ENCODE measurements at places on chromosomes 1 and 21.
A peak's percentile ranks its signal among the peaks of the same experiment; 100 is the strongest.

- peak; percentile 83 for DNase-seq
Measured at GRCh38 chr1:243742819-243743218, 107.2 kb downstream of the AKT3 start.

DNA sequence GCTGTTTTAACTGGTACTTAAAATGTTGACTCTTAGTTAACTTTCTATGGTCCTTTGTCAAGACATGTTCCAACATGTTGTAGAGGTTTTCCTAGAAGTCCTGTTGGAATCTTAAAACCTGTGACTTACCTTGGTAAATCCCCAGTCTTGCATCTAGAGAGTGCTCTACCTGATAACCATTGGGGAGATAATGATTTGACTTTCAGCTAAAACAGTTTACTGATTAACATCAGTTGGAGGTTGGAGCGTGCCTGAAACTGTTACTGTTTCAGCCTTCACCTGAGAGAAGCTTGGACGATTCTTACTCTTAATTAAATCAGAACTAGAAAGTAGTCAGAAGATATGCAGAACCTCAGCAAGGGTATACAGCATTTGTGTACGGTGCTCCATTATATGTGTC, 8.8 kb downstream of the MDM4 start:
- DNase-seq: no peak

- DNase-seq: no peak
Measured at GRCh38 chr1:230240446-230241086, 173.5 kb downstream of the GALNT2 start.

- DNase-seq: no peak
Measured at GRCh38 chr1:89125240-89125912, 538 bp downstream of the GBP2 start.

DNA sequence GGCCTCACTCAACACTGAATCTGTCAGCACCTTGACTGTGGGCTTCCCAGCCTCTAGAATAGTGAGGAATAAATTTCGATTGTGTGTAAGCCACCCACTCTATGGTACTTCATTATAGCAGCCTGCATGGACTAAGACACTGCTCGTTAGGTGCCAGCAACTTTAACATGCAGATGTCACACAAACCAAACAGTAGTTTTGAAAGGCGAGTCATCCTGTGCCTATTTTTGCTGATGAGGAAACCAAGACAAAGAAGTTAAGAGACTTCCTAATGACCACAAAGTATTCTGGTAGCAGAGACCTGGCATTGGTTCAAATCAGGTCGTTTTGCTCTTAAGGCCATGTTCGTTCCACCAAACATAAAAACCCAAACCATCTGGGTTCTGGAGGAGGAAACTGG, 42.9 kb downstream of the BATF3 start:
- DNase-seq: no peak

DNA sequence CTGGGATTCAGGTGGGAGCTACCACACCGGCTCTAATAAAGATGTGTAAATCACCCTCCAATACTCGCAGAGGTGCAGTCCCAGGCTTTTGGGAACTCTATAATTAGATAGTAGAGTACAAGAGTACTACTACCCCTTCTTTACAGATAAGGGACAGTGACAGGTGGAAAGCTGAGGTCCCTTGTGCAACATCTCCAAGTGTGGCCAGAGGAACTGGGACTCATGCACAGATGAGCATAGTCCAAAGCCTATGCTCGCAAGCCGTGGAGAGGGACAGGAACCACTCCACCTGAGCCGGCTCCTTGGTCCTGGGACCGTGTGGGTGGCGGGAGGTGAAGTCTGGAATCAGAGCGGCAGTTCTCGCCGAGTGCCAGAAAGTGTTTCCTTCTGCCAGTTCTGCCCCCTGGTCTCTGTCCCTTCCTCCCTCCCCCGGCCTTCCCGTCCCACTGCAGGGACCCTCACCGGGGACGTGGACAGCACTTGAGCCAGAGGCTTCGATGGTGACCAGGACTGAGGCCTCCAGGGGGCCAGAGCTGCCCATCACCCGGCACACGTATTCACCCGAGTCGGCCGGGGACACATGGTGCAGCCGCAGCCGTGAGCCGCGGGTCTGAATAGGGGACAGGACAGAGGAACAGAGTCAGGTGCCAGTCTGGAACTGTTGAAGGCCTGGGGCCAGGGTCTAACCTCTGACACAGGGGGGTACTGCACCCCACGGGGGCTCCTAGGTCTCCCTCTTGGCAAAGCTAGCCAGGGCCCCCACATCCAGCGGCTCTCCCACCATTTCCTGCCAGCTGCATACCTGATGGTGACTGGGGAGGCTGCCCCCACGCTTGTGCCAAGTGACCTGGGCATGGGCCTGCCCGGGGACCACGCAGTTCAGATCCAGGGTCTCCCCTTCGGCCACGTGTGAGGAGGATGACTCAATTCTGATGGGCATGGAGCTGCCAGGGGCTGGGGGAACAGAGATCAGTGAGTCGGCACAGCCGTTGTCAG, 33.9 kb downstream of the LDLRAD2 start:
- DNase-seq: no peak

DNA sequence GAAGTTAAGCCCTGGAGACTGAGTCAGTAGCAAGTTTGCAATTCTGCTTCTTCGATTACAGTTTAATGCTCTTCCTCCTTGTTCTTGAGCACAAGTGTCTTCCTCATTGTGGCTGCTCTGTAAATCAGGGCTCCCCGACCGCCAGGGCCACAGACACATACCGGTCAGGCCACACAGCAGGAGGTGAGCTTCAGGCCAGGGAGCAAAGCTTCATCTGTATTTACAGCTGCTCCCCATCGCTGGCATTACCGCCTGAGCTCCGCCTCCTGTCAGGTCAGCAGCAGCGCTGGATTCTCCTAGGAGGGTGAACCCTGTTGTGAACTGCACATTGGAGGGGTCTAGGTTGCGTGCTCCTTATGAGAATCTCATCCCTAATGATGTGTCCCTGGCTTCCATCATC, 1.7 kb upstream of the TRAPPC10 start:
- no peak for DNase-seq

DNA sequence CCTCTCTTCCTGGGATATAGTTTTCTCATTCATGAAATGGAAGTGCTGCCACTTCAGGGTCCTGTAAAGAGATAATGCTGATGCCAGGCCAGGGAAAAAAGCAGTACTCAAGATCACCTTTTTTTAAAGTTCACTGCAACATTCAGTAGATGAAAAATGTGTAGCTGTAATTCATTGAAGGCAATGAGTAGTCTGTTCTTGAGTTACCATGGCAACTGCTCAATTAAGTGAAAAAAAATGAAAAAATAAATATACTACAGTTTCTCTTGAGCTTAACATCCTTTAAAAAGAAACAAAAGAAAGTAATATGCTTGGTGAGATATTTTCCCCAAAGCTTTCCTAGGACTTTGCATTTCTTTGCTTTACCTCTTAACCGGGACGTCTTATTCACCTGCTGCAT, 183.3 kb downstream of the AK5 start:
- no peak for DNase-seq

DNA sequence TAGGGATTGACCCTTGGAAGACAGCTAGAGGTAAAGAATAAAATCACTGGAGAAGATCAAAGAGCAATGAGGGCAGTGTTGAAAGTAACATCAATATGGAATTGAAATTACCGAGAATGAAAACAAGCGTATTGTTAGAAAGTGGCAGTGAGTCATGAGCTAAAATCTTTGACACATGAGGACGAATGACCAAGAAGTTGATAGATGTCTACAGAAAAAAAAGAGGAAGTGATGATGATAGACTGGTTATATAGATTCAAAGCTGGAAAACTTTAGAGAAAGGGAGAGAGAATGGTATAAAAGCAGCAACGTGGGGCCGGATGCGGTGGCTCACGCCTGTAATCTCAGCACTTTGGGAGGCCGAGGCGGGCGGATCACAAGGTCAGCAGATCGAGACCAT, 12.5 kb upstream of the DNM3 start:
- DNase-seq: no peak

GRCh38 chr1:54548389-54549044, 489 bp downstream of the ACOT11 start:
- DNase-seq: no peak

GRCh38 chr1:19859876-19860275, 22.3 kb upstream of the OTUD3 start:
- DNase-seq: no peak

DNA sequence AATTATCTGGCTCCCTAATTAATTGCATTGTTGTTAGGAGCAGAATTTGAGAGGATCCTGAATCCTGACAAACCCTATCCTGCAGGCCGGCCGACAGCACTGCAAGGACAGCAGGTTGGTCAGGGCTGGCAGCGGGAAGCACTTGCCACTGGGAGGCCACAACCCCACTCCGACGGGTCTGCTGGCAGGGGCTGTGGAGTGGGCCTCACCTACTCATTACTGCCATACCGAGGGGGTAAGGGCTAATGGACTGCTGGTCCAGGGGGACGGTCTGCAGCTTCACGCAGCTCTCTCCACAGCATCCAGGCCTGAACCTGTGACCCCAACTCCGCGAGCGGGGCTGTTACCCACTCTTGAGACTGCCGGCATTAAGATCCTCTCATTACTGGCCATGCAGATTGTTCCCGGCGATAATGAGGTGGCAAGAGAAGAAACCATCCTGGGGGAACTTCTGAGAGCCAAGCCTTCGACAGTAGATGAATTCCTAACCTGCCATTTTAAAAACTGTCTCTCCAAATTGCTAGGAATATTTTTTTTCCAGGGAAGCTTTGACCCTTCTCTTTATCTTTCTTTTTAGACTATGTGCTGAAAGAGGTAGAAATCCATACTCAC, 501.3 kb downstream of the OMA1 start:
- DNase-seq: no peak

DNA sequence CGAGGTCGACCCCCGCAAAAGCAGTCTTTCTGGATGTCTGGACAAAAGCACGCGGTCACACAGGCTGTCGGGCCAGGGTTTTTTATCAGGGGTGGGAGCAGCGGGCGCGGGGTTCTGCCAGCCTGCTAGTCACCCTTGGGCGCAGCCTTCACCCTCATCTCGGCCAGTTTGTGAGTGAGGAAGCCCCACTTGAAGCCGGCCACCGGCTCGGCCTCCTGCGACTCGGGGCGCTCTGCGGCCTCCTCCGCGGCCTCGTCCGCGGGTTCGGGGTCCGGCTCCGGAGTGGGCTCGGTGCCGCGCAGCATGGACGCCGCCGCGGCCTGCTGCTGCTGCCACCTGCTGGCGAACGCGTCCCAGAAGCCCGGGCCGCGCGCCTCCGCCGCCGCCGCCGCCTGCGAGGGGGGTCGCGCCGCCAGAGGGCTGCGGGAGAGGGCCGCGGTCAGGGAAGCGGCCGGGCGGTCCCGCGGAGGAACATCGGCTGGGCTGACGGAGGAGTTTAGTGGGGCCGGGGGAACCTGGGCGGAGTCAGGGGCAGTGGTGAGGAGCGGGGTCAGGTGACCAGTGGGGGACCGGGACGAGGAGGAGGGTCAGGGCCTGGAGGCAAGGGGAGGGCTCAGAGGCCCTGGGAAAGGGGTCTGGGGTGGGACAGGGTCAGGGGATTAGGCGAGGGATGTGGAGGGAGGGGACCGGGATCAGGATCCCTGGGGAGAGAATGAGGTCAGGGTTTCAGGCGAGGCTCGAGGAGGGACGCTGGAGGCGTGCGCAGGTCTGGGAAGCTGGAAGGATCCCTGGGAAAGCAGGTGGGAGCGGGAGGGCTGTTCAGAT, 4.5 kb downstream of the C1orf232 start:
- no peak for DNase-seq

DNA sequence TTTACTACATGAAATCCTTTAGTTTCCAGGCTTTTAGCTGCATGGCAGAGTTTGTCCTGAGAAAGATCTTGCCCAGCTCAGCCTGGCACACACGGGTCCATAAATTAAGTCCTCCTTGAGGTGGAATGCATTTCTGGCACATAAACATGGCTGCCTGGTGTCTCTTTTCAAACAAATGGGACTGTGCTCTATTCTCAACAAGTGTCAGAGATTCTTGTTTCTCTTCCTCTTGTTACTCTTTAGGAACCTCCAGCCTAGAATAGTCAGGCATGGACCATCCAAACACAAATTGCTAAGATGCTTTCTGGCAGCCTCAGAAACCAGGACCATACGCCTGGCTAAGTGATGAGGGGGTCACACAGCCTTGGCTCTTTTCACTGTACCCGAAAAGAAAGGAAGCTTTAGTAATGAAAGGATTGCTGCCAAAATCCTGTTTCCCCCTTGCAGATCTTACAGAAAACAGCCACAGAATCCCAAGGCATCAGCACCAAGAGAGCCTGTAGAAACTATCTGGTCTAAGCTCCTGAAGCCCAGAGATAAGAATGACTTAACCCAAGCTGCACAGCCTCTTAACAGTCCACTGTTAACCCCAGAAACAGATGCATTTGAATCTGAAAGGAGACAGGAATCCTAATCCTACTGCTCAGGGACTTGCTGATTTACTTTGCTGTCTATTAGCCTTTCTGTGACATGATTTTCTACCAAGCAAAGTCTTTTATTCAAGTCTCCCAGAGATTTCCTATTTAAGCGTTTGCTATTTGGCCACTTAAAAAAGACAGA, 31.9 kb upstream of the NRDC start:
- DNase-seq: no peak

- peak; percentile 57 for DNase-seq
Measured at GRCh38 chr1:151251656-151252470, 2.7 kb upstream of the PSMD4 start.

GRCh38 chr21:40386294-40386911, 460.6 kb downstream of the DSCAM start:
- no peak for DNase-seq

DNA sequence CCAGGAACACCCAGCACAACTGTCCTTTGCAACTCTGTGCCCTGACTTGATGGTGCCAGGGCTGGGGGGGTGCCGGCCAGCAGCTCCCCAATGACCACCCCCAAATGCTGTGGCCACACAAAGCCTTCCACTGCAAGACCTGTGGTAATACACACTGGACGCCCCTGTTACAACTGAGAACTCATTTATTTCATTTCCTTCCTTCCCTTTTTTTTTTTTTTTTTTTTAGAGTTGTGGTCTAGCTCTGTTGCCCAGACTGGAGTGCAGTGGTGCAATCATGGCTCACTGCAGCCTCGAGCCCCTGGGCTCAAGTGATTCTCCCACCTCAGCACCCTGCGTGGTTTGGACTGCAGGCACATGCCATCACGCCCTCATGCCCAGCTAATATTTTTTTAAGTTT, 25.2 kb downstream of the TP73 start:
- DNase-seq: no peak

DNA sequence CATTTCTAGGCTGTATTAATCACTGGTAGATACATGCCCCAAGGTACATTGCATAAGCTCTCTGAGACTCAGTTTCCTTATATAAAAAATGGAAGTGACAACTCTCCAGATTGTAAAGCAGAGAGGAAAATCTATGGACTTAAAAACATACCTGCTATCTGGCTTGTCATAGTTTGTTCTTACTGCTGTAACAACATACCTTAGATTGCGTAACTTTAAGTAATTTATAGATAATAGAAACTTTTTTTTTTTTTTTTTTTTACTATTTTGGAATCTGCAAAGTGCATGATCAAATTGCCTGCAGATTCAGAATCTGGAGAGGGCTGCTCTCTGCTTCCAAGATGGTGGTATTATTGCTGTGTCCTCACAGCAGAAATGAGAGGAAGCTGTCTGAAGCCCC, 827.7 kb upstream of the BRINP3 start:
- no peak for DNase-seq

- DNase-seq: no peak
Measured at GRCh38 chr1:185645686-185646085, 88.5 kb upstream of the HMCN1 start.

All from stromal cell of bone marrow (primary cell).